ENCODE measurements at places on chromosomes 13 and 19.

DNA sequence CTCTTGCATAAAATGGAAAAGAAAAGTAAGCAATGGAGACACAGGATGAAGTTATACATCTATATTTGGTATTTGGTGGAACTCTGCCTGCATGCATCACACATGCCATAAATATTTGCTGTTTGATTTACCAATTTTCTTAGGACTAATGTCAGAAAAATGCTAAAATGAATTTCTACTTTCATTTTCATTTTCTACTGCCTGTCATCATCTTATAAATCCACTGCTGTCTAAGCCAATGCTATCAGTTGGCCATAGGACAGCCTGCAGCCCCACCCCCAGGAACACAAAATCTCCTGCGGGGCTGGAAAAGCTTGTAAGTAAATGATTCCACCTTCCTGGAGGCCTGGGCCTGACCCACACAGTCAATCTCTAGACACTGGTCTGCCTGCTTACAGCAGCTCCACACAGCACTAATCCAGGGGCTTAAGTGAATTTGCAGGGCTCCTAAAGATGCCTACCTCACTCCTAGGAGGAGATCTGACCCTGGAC is 122.0 kb downstream of the ENOX1 start:
- no peak for DNase-seq

DNA sequence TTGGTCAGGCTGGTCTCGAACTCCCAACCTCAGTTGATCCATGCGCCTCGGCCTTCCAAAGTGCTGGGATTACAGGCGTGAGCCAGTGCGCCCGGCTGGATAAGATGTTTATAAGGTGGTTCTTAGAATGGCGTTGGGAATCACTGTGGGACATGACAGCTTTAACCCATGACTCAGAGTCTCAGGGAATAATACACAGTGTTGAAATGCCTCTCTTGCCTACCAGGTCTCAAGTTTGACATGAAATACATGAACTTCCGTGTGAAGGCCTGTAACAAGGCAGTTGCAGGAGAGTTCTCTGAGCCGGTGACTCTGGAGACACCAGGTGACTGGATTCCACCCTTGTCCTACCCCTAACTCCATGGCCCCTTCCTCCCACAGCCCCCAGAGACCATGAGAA is 12.6 kb downstream of the FSD1 start:
- DNase-seq, result no peak

DNA sequence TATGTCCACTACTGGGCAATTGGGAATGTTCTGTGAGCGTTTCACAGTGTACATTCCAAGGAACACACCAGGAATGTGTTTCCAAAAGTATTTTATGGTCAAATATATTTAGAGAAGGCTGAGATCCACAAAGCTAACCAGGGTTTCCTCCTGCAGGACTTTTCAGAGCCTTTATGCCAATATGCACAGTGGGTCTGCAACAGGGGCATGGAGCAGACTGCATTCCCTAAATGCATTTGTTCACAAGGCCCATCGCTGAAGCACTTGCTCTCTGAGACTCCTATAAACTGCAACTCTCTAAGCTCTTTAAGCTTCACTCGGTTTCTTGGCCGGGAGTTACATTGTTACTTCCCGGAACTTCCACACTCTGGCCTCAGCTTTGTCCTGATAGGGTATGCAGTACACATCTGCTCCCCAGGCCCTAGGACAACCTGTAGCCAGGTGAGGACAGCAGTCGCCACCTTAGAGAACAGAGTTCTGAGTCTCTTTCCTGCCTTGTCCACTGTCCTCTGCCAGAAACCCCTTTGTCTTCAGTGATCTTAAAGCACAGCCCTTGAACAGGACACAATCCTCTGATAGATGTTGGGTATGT is 33.5 kb downstream of the FBN3 start:
- no peak for DNase-seq

DNA sequence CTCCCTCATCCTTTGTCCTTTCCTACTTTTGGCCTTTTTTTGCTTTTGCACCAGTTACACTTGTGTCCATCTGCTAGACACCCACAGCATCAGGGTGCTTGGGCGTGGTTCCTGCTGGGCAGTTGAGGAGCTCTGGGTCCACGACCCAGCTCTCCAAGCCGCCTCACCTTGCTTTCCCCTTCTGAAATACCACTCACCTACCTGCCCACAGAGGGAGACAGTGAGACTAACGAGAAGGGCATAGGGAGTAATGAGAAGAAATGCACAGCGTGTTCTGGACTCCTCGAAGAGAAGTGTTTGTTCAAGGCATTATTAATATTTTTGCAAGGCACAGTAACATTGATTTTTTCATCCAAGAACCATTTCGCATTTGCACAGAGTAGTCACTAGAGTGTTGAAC is 92.9 kb downstream of the DNAJC15 start:
- no peak for DNase-seq

- DNase-seq, result no peak
These were observed 342.7 kb upstream of the SGCG start for GRCh38 chr13:22837980-22838647.

DNA sequence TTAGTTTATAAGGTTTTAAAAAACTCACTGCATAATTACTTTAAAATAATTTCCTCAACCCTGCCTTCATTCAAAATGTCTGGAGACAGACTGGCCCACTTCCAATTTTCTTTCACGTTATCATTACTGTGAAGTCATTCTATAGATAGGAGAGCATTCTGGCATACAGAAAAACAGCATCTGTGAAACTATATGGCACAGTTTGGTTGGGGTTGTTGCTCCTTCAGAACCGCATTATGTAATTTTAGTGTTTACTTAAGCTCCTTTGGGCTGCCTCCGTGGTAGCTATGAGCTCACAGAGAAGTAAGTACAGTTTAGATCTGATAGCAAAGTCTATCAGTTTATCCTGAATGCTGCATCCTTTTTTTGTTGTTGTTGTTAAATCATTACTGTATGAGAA is 104.3 kb downstream of the KCNRG start:
- no peak for DNase-seq

DNA sequence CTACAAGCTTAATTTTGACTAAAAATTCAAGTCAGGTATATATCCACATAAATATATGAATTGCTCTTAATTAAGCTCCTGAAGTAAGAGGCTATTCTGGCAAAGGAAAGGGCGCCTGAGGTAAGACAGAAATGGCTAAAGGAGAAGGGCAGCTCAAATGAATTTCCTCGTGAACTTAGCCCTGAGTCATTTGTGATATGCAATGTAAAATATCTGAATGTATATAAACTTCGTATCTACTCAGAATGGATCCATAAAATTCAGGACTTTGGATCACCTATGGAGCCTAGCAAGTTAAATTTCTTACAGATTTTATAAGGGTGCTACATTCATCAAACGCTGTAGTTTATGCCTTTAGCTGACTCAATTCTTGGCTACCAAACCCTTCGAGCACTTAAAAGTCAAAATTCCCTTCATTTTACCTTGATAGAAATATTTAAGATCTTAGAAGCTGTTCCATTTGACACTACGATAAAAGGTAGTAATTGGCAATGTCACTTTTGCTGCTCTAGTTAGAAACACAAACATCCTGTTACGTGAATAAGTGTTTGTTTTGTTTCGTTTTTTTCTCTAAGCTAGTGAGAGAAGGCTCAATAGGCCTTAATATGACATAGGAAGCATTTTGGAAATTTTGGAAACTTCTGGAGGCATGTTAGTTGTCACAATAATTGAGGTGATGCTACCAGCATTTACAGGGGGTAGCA is 69.2 kb downstream of the DIAPH3 start:
- DNase-seq, result no peak

DNA sequence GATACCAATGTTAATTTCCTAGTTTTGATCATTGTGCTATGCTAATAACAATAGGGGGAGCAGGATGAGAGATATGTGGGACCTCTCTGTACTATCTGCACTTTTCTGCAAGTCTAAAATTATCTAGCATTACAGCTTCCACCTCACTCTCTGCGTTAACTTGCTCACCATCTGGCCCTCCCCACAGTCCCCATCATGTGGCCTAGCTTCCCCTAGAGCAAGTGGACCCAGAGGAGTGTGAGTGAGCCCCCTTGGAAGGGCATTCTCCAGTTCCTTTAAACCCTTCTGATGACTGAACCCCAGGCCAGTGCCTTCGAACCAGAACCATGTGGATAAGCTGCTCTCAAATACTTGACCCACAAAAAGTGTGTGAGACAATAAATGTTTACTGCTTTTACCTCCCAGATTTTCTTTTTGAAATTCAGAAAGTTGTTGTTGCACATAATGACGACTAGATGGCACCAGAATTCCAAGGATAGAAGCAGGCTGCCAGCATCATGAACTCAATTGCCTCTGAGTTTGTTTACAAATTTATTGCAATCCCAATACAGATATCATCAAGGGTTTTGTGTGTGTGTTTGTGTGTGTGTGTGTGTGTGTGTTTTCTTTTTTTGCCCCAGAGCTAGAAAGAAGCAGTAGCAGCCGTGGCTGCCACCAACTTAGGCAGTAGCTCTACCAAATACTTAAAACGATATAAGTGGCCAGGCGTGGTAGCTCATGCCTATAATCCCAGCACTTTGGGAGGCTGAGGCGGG is 49.0 kb upstream of the ZNF780A start:
- DNase-seq, result no peak

DNA sequence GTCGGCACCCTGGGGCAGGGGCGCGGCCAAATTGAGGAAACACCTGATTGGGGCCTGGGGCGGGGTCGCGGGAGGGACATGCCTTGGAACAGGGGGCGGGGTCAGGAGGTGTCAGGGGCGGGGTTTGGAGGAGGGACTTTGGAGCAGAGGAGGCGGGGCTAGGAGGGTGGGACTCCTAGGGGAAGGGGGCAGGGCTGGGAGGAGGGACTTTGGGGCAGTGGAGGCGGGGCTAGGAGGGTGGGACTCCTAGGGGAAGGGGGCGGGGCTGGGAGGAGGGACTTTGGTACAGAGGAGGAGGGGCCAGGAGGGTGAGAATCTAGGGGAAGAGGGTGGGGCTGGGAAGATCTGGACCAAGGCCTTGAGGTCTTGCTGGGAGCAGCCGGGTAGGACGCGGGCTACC is 21.9 kb downstream of the GRIN2D start:
- DNase-seq, result peak; percentile 10

DNA sequence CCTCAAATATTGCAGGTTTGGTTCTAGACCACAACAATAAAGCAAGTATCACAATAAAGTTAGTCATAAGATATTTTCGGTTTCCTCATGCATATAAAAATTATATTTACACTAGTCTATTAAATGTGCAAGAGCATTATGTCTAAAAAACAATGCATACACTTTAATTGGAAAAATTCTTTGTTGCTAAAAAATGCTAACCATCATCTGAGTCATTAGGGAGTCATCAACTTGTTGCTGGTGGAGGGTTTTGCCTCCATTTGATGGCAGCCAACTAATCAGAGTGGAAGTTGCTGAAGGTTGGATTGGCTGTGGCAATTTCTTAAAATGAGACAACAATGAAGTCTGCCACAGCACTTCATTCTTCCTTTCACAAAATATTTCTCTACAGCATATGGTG is 422.3 kb upstream of the GPC6 start:
- DNase-seq, result no peak

- DNase-seq, result no peak
These were observed 2.2 kb downstream of the CLIP3 start for GRCh38 chr19:36030264-36031148.

DNA sequence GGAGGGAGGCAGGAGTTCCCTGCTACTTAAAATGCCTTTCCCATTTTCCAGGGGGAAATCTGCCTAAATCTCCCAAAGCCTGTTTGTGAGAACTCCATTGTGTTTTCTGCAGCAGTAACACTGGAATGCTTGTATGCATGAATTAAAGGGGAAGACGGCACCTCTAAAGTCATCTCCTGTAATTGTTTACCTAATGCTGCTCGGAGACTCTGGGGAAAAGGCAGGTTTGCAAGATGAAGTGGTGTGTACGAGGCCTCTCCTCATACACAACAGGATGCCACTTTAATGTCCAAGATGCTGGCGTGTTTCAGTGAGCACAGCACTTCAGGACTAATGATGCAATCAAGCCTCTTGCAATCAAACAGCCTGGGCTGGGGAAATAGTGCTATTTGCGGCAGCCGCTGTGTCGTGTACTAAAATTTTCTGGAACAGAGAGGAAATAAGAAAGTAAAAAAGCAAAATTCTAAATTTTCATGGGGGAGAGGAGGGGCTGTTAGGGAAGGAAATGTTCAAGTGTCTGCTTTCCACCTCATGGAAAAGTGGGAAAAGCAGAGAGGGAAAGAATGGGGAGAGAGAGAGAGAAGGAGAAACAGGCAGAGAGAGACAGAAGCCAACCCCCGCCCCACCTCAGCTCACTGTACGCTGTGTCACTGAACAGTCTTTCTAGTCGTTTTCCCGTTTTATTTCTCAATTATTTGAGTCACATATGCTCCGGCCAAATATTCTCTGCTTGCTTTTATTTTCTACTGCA is 32.9 kb downstream of the TSHZ3 start:
- DNase-seq, result no peak

DNA sequence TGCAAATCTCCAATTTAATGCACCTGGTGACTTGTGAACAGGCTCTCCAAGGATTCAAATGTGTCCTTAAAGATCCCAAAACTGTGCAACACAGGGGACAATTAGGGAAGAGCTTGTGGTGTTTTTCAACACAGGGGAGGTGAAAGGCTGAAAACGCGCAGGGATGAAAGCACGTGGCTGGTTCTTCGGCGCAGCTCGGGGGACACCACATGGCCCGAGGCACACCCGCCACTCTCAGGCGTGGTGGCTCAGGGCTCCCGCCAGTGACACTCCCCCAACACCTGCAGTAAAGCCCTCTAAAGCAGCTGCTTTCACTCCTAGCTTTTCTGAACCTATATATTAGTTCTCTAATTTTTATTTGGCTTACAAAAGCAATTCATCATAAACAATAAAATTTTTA is 91.9 kb downstream of the SPACA7 start:
- DNase-seq, result no peak

DNA sequence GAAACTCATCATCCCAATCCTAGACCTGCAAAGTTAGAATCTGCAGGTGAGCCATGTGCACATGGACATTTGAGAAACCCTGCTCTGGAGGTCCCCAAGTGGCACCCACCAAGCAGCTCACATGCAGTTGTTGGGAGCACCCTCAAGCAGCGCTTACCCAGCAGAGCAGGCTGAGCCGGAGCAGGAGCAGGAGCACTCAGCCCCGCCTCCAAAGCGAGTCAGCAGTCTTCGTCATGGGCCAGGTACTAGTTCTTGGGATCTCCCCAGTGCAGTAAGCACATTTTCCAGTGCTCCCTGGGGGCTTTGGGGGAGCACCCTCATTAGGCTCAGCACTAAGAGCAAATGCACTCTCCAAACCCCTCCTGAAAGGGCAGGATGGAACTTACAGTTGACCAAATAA is 572.7 kb downstream of the IRS2 start:
- DNase-seq, result no peak

- no peak for DNase-seq
These were observed 663 bp downstream of the SLITRK6 start for GRCh38 chr13:85798556-85798955.

- DNase-seq, result peak; percentile 75
These were observed 3.7 kb upstream of the CLPTM1 start for GRCh38 chr19:44951179-44952159.
